Right forelimb (tissue), 1 donor: ENCODE measurements at places on chromosomes 12 and 14.
A peak's percentile ranks its signal among the peaks of the same experiment; 100 is the strongest.

DNA sequence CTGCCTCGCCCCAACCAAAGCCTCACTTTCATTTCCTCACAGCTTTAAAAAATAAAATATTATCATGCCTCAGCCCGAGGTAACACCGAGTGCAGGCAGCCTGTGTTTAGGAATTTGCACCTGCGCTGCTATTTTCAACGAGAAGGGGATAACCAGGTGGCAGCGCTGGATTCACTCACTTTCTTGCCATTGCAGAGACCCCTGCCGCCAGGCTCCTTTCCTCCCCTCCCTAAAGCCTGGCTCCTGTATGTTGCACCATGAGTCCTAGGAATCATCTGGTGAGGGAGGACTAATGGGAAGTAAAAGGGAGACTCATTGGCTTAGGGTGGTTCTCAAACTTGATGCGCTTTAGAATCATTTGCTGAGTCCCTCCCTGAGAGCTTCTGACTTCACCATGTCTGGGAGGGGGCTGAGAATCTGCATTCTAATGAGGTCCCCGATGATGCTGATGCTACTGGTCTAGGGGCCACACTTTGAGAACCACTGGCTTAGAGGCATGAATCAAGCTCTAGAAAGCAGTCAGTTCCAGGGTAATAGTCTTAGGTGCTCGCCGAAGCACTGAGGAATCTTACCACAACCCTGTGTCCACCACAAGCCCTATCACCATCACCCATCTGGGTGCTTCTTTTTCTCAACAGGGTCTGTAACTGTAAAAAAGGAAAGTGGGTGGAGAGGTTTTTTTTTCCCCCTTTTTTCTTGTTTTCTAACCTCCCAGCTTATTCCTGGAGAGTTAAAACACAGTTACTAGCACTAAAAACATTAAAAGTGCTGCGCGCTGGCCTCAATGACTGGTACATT, 83.8 kb downstream of the SLC38A1 start:
- no peak for DNase-seq

DNA sequence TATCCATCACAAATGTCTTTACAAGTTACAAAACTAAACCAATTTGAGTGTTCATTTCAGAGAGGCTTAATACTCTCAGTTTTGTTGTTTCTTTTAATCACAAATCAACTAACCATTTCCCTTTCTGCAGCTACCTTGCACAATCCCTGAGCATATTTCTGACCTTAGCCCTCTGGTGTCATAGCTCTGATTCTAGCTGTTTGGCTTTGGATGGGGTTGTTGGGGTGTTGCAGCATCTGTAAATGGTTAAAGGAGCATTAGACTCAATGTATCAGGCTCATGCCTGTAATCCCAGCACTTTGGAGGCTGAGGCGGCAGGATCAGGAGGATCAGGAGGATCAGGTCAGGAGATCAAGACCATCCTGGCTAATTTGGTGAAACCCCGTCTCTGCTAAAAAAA, 461.4 kb downstream of the NRXN3 start:
- no peak for DNase-seq

DNA sequence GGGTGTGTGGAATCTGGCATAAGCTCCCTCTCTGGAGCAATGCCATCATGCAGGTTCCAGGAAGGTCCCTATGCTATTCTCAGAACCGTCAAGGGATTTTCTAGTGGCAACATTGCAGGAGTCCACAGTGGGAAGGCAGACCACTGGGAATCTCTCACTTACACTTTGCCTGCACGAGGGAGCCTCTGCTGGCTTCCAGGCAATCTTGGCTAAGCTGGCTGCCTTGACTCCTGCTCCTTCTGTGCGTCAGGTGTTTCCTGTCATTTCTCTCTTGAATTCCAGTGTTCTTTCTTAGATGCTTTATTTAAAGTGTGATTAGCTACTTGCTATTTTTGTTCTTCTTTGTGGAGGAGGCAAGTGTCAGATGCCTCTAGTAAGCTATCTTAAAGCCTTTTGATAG, 414.0 kb upstream of the ATP2B1 start:
- DNase-seq = no peak

DNA sequence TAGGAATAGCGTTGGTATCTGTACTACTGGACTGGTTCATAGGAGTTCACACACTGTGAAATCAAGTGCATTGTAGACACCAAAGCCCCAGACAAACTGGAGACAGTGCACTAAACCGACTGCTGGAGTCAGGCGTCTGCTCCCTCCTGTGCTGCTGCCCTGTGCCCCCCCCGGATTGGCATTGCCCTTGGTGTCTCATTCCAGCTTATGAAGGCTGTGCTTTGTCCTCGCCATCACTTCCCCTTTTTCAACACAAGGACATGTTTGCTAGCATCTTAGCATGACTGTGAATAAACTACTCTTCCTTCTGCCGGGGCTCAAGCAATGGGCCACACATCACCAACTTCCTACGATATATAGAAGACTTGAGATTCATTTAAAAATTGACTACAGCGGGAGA, 84.0 kb downstream of the TMCC3 start:
- DNase-seq = no peak

GRCh38 chr12:5335069-5335468, 96.8 kb upstream of the NTF3 start:
- no peak for DNase-seq

GRCh38 chr14:104898870-104899510, 25.7 kb upstream of the PLD4 start:
- DNase-seq = peak; percentile 75

DNA sequence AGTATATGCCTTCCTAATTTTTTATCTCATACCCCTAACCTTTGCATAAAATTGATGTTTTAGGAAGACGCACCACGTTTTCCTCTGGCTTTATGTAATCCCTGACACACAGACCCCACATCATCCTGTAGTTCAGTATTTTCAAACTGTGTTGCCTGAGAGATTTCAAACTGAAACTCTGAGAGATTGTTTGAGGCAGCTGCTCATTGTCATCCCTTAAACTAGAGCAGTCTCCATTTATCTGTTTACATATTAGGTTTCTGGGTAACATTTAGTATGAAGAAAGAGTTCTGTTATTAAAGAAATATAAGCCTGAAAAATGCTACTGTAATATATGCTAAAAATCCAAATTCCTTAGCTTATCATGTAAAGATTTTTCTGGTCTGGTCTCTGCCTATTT, 24.3 kb downstream of the MNAT1 start:
- no peak for DNase-seq

- no peak for DNase-seq
Observed at GRCh38 chr14:32662211-32662610, 276.5 kb upstream of the NPAS3 start.

GRCh38 chr12:38424436-38424835, 107.9 kb downstream of the ALG10B start:
- no peak for DNase-seq

DNA sequence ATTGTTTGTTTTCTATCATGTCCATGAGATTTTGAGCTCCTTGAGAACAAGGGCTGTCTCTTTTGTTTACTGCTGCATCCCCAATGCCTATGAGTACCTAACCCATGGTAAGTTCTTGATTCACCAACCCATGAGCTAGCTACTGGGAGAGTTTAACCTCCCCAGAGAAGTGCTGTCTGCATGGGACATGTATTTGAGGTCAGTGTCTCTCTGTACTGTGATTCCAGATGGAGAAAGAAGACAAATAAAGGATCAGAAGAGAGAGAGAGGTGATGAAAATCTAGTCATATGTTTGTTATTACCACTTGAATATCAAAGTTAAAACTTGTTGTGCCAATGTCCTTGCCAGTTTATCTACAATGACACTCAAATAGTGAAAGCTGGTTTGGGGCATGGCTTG, 421.8 kb downstream of the BCAT1 start:
- no peak for DNase-seq

DNA sequence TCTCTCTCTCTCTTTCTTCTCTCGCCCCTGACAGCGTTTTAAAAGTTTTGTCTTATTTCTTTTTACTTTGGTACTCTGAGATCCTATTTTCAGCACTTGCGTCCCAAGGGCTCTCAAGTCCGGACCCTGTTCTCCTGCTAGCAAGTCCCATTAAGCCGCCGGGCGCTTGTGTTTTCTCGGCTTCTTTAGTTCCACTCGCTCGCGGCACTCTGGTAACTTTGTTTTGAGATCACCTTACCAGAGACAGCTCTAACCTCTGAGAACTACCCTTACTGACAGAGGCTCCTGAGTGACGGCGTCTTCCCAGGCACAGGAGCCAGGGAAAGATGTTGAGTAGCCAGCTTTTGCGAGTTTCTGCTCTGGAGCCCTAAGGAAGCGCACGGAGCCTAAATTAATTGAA, 2.7 kb upstream of the MYF5 start:
- DNase-seq = no peak

- no peak for DNase-seq
Observed at GRCh38 chr14:62885451-62885850, 159.8 kb downstream of the KCNH5 start.

- no peak for DNase-seq
Observed at GRCh38 chr12:92516277-92516600, 186.6 kb upstream of the PLEKHG7 start.

GRCh38 chr14:66359500-66359899, 126.7 kb upstream of the CCDC196 start:
- DNase-seq = no peak

DNA sequence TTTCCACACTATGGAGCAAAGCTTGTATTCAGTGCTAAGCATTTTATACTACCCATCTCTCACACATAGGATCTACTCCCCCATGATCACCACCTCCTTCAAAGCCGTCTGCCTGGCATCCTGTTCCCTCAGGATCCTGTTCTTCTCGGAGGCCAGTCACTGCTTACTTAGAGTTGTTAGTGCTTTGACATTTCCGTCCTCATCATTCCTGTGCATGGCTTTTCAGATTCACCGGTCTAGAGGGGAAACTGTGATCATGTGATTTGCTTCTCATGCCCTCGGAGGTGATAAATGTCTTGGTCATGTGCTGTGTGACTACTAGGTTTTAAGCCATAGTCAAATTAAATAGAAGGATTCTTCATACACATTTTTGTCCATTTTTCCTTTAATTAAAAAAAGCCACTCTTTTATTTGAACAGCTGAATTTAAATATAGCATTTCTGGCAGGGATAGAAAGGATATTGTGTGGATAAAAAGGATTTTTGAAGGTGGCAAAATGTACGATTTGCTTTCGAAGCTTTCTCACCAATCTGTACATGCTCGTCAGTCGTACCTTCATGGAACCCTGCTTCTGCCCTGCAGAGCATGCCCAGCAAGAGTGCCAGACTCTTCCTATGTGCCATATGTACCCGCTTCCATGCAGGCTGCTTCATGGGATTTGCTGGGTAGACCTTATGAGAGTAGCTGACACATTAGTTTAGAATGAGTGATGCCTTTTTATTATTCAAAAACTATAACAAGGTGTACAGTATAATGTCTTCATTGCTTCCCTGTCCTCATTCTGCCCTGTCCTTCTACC, 53.3 kb downstream of the BMAL2 start:
- DNase-seq = no peak

DNA sequence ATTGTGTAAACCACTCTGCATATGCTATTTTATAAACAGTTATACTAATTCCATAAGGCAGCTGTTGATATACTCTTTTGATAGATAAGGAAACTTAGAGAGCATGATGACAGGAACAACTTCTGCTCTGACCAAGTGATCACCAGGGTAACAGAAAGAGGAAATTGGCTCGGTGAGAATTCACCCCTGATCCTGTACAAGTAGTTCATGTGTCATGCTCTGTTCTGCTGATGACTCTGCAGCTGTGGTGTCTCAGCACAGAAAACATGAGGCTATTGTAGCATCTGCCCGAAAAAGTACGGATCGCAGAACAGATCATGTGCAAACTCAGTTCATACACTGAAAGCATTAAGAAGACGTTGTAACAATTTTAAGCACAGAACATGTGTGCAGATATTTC, 345.0 kb downstream of the LRIG3 start:
- no peak for DNase-seq

DNA sequence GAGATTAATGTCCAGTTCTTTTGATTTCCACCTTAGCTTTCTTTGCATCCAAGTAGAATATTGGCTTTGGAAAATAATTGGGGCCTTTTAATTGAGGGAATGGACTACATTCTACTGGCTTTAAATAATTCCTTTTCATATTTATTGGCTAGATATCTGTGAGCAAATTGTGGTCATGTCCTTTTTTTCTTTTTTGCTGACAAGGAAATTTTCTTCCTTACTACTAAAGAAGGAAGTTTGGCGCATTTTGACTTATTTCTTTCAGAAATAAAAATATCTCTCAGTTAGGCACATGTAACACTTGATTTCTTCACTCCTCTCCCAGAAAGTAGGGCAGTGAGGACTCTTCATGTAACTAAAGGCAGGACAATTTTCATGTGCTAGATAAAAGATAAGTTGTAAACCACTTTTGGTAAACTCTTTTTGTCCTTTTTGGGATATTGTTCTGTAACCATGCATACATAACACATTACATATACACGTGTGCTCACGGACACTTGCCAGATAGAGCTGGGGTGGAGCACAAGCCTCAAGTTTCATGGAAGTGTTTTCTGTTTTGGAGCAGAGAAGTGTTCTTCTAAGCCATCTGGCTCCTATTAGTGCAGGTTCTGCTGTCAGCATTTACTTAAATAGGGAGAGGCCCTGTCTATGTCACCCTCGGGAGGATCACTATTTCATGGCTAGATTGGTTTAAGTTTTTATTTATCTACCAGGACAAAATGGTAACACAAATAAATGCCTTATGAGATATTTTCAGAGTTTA, 85.1 kb upstream of the LRIG3 start:
- DNase-seq = peak; percentile 73

DNA sequence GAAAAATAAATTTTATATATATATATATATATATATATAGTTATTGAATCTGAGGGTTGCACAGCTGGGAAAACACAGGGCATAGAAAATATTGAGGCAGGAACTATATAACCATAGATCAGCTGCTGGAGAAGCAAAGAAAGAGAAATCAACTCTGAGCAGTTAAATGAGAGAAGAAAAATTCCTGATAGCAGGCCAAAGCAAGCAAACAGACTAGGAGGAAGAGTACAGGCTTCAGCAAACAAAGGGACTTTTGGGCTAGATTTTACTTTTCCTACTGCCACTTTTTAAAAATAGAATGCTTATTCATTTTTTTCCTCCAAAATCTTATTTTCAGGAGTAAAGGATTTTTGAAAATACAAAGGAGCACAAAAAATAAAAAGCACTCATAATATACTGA, 216.0 kb upstream of the PRKD1 start:
- no peak for DNase-seq

GRCh38 chr14:76463105-76463504, 87.2 kb downstream of the ESRRB start:
- no peak for DNase-seq
